ENCODE measurements at places on chromosomes 16 and 17. TPM values are rescaled to one million over a fixed set of nuclear protein-coding genes. Genes with fewer than 3 reads are reported as not detected.

Gene GP1BA
- not detected for total RNA-seq

Gene PDILT
- total RNA-seq = not detected

Gene CD7
- total RNA-seq = 355 TPM

Gene SERPINF2
- total RNA-seq = 0.16 TPM

DNA sequence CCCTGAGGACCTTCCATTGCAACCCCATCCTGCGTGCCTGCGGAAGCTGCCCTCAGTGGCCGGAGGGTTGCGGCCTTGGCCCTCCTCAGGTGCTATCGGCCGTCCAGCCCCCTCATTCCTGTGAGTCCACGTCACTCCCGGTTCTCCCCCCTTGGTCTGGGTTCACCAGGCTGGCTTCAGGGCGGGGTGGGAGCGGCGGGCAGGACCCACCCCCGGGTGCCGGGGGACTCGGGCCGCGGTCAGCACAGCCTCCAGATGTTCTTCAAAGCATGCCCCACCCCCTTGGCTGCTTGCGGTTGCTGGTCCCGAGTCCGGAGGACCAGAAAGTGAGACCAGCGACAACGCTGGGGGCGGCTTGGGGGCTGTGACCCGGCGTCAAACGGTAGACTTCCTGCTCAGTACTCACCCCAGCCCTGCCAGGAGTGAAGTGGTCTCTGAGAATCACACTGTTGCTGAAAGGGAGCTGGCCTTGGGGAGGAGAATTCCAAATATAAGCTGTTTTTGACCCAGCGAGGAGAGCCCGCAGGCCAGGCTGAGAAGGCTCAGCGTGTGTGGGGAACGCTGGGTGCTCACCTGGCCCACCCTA, 4.5 kb downstream of the ZNF469 start:
- no peaks in the 10 kb centered on the region for H3K36me3 ChIP-seq
- no peak overlapping the region for H3K27ac ChIP-seq
- no peak for DNase-seq
- no peak overlapping the region for H3K4me3 ChIP-seq
- peaks cover 29% of the 10 kb centered on the region for H3K27me3 ChIP-seq
- H3K4me1 ChIP-seq = peaks cover 4% of the 10 kb centered on the region

DNA sequence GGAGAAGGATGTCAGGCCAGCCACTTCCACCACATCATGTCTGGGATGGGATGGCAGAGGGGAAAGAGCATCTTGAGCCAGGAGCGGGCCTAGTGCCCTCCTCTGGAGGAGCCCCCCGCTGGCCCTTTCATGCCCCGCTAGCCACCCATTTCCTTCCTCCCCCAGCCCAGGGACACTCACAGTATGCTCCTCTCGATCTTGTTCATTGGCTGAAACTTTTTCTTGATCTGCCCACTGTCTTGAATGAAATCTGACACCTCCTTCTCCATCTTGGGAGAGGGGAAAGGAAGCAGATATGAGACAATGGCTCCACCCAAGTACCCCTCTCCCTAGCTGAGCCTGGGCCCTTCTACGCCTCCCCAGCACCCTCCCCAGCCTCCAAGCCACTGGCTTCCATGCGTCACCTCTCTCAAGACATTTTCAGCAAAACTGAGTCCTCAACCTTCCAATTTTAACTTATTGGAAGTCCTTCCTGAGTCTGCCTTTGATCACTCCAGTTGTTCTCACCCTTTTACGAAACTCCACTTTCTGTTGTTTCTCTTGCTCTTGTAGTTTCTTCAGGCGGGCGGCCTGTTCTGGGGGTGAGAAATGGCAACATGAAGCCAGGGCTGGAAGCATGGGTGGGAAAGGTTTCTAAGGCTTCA, 7.2 kb downstream of the SPAG7 start:
- H3K4me3 ChIP-seq = no peak overlapping the region
- H3K27ac ChIP-seq = no peak overlapping the region
- H3K36me3 ChIP-seq = peaks cover 30% of the 10 kb centered on the region

DNA sequence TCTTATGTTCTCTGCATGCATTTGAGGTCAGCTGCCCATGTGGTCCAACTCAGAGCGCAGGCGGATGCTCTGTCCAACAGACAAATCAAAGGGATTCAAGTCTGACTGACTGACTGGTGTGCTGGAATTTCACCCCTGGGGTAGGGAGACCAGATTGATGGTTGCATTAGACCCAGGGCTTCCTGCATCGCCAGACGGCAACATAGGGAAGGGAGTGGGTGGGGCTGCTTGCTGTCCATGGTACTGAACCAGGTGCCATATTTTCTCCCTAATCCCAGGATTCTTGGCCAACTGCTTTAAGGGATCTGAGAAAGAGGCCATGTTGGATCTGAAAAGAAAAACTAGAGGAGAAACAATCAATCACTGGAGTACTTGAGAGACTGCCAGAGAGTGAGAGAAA, 332.0 kb downstream of the XYLT1 start:
- no peak overlapping the region for H3K4me3 ChIP-seq
- H3K27me3 ChIP-seq = no peaks in the 10 kb centered on the region
- peaks cover 65% of the 10 kb centered on the region for H3K36me3 ChIP-seq
- no peak overlapping the region for H3K27ac ChIP-seq
- DNase-seq = no peak

DNA sequence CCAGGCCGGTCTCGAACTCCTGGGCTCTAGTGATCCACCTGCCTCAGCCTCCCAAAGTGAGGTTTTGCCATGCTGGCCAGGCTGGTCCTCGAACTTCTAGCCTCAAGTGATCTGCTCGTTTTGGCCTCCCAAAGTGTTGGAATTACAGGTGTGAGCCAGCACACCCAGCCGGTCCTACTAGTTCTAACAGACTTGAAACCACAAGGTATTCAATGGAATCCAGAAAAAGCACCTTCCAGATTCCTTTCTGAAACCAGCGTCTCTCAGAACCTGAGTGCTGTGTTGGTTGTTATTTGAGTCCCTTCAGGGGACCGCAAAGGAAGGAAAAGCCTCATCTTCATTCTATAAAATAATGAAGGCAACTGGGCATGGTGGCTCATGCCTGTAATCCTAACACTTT, 4.1 kb downstream of the KRABD2 start:
- peaks cover 23% of the 10 kb centered on the region for H3K4me1 ChIP-seq
- H3K4me3 ChIP-seq = no peak overlapping the region
- no peak overlapping the region for H3K27ac ChIP-seq
- peaks cover 36% of the 10 kb centered on the region for H3K36me3 ChIP-seq

DNA sequence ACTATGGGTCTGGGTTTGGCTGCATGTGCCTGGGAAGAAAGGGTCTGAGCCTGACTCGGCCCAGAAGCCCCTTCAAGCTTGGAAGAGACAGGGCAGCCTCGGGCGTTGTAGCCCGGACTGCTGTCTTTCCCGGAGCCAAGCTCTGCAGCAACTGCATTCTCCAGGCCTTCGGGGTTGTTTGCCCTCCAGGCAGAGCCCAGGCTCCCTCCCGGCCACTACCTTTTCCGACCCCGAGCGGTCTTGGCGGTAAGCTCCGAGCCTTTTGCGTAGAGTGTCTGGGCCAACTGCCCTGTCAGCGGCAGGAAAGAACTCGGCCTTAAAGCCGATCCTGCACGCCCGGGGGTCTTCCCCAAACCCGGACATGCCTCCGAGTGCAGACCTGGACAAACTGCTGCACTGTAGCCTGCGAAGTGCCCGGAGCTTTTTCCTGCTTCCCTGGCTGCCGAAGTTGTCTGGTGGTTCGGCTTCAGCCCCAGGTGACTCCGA, 1.3 kb downstream of the LHX1 start:
- peak overlapping the region; percentile 70 for H3K27ac ChIP-seq
- no peak for DNase-seq
- peaks cover 82% of the 10 kb centered on the region for H3K27me3 ChIP-seq
- H3K4me3 ChIP-seq = peak overlapping the region; percentile 40
- H3K4me1 ChIP-seq = peaks cover 66% of the 10 kb centered on the region
- H3K36me3 ChIP-seq = peaks cover 2% of the 10 kb centered on the region
